HS-27A (cell line): ENCODE measurements at places on chromosomes 5 and 9.

DNA sequence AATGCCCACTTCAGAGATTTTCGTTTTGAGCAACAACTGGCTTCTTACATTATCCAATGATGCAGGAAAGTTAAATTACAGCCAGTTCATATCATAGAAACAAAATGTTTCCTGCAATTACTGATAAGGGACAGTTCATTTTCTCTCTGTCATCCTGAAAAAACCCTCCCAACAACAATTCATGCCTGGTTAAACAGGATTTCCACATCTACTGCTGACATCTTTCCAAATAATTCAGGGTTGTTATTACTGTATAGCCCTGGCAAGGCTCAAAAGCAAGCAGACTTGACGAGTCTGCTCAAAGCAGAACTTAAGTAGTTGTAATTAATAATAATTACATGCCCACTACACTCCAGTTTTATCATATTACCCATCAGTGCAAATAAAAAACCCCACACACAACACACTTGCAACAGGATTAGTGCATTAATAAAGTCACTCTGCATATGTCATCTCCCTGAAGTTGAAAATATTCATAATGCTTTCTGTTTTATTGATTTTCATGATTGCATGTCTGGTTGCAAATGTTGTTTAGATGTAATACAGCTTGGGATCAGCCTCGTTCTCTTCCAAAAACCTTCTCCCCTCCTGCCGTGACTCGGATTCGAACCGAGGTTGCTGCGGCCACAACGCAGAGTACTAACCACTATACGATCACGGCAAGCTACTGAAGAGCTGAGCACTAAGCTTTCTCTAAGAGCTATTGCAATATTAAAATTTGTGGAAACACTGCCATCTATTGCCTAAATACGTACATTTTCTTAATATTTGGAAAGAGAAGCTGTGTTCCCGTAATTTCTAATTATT, 119.6 kb upstream of the NFIB start:
- DNase-seq, result no peak

DNA sequence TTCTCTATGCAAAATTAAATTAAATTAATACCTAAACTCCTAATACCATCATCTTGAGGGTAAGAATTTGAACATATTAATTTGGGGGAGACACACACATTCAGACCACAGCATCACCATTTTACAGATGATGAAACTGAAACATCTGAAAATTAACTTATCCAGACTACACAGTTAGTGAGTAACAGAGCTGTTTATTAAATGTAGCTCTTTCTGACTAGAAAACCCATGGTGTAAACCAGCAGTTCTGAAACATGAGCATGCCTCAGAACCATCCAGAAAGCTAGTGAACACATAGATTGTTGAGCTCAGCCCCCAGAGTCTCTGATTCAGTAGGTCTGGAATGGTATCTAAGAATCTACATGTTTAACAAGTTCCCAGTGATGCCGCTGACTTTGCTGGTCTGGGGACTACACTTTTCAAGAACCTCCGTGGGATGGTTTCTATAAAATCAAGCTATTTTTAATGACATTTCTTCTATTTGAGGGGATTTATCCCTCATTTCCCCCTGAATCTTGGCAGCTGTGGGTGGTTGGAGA, 113.5 kb downstream of the RORB start:
- no peak for DNase-seq

GRCh38 chr9:72684615-72685014, 163.2 kb downstream of the TMC1 start:
- DNase-seq, result no peak

DNA sequence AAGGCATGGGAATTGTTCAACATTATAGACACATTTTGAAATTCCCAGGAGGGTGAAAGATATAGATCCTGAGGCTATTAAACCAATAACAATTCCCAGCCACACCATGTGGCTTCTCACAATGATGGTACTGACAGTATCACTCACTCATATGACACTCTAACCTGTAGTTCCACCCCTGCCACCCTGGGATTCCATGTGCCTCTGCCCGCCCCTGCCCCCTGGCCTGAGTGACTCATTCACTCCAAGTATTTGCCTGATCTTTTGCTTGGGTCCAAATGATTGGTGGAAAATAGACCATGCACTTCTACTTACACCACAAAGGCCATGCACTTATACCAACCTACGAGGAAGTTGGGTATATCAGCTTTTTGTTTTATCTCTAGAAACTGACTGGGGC, 305.2 kb upstream of the DAB2 start:
- DNase-seq, result no peak

- DNase-seq, result no peak
Measured at GRCh38 chr9:100492952-100493351, 20.0 kb downstream of the TMEFF1 start.

- no peak for DNase-seq
Measured at GRCh38 chr9:85040146-85040545, 370.6 kb downstream of the NTRK2 start.

DNA sequence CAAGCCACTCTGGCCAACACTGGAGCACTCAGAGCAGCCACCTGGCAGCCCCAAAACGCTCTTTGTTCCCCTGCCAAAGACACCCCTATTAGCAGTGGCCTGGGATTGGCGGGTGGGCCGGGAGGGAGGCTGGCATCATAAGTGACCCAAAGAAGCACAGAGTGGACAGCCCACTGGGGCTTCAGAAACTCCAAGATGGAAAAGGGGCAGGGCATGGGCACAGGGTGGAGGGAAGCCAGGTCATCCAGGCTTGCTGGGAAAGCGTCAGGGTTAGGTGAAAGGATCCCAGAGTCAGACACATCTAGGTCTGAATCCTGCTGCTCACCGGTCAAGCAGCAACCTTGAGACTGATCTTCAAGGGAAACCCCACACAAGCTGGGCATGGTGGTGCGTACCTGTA, 14.8 kb downstream of the EEIG1 start:
- DNase-seq, result no peak

- no peak for DNase-seq
Measured at GRCh38 chr5:40270274-40270845, 409.4 kb upstream of the PTGER4 start.

- DNase-seq, result no peak
Measured at GRCh38 chr9:87653941-87654340, 72.0 kb upstream of the CTSL start.

DNA sequence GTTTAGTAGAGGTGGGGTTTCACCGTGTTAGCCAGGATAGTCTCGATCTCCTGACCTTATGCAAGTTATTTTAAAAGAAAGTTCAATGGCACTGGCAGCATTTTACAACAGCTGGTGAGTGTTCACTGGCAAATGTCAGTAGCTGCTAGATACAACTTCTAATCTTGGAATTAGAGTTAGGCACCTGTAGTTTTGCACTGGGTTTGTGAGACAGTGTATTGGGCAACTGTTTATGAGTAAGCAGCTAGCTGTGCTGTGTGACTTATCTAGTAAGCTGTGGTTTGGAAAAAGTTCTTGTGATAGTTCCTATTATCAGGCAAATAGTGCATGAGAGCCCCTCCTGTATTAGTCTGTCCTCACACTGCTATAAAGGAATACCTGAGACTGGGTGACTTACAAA, 61.5 kb downstream of the UBE2QL1 start:
- DNase-seq, result no peak

DNA sequence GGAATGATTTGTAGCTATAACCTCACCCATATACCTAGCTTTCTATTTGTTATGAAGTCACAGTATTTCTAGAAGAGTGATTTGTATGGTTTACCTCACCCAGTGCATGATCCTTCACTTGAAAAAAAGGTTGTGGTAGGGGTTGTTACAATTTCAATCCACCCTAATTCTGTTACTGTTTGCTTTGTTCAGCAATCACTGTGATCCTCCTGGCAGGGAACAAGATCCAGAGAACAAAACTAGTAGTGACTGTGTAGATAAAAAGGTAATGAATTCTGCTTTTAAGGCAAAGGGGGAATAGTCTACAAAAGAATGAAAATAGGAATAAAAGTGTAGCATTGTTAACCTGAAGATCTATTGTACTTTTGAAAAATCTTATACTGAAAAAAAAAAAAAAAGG, 191.3 kb upstream of the SH3GL2 start:
- no peak for DNase-seq

- no peak for DNase-seq
Measured at GRCh38 chr9:72734631-72735030, 213.2 kb downstream of the TMC1 start.

DNA sequence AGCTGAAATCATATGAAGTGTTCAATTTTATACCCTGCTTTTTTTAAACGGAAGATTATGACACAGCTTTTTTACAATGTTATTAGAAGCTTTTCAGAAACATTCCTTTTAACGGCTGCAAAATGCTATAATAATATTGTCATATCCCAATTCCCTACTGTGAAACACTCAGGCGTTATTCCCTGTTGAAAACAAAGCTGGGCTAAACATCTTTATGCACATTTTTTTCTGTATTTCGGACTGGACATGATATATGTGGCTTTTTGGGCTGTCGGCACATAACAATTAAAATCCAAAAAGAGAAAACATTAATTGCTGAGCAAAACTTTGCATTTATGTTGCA, 12.0 kb upstream of the CTSL start:
- DNase-seq, result no peak

DNA sequence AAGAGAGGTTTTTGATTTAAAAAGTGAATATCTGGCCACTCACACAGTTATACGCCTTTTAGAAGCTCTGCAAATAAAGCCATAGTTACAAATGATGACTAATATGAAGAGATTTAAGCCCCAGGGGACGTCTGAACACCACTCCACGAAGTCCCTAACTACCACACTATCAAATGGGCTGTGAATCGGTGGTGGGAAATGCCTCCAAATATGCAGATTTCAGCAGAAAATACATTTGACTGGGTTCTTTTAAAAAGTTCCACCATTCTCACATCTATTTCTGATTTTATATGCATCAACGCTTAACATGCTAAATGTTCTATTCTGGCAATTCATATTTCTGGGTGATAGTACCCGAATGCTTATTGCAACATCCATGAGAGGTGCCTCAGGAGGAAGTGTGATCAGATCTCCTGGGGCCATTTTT, 22.5 kb downstream of the TICAM2 start:
- no peak for DNase-seq

GRCh38 chr5:180336234-180337020, 16.7 kb downstream of the GFPT2 start:
- no peak for DNase-seq

DNA sequence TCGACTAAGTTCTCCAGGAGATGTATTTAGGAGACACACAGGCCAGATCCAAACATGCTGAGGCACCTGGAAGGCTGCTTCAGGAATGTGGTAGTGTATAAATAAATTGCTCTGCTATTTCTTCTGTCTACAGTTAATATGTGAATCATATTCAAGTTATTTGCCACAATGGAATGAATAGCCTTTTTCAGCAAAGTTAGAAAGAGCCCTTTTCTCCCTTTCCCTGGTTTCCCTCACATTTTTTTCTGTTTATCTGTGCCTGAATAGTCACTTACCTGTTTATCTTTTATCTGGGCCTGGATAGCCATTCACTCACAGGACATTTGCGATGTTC, 44.1 kb upstream of the CLINT1 start:
- no peak for DNase-seq

GRCh38 chr9:133113163-133113948, 7.7 kb downstream of the RALGDS start:
- no peak for DNase-seq

- DNase-seq, result no peak
Measured at GRCh38 chr5:9570876-9571275, 25.0 kb upstream of the SEMA5A start.
